ENCODE measurements at places on chromosomes 7 and 10.
A peak's percentile ranks its signal among the peaks of the same experiment; 100 is the strongest.

DNA sequence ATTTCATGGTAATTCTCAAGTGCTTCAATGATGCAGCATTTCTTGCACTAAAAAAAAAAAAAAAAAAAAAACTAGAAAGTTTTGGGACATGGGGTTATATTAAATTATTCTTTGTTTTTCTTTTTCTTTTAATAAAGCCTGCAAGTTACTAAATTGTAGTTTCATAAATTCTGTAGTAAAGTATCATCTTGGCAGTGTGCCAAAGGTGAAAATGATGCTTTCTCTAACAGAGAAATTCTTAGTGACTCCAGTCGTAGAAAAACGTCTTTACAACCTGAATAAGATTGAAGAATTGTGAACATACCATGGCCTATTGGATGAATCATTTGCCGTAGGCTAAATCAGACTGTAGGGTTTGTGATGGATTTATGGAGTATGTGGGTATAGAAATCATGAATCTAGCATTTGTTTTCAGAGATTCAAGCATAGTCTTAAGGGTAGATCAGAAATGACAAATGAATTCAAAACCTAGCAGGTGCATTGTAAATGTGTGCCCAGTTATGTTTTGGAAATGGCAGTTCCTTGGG lies 27.1 kb downstream of the RBM17 start:
- no peak for DNase-seq

GRCh38 chr7:151451626-151452571 lies 12.0 kb upstream of the CRYGN start:
- no peak for DNase-seq

GRCh38 chr10:86048571-86048970 lies 318.0 kb downstream of the GRID1 start:
- no peak for DNase-seq

DNA sequence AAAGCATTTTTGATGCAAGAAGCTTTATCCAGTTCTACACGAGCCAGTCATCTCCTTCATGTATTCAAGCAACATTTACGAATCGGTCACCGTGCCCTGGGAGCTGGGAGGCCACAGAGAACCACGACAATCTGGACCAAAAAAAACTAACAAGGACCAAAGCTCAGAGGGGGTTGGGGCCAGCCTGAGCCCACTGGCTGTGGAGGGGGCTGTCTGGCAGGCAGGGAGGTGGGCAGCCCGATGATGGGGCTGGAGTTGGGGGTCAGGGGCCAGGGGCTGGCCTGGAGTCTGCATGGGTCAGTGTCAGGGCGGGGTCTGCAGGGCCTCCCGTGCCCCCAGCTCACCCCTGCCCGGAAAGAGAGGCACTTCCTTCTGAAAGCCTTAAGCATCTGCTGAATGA lies 12.5 kb upstream of the GRIFIN start:
- DNase-seq = no peak

- no peak for DNase-seq
Measured at GRCh38 chr7:134468475-134468874, 9.6 kb upstream of the AKR1B1 start.

GRCh38 chr10:7507887-7508726 lies 97.3 kb upstream of the SFMBT2 start:
- no peak for DNase-seq

- no peak for DNase-seq
Measured at GRCh38 chr10:1293636-1294435, 237.7 kb downstream of the WDR37 start.

GRCh38 chr10:129933456-129934092 lies 30.5 kb downstream of the EBF3 start:
- DNase-seq = no peak

DNA sequence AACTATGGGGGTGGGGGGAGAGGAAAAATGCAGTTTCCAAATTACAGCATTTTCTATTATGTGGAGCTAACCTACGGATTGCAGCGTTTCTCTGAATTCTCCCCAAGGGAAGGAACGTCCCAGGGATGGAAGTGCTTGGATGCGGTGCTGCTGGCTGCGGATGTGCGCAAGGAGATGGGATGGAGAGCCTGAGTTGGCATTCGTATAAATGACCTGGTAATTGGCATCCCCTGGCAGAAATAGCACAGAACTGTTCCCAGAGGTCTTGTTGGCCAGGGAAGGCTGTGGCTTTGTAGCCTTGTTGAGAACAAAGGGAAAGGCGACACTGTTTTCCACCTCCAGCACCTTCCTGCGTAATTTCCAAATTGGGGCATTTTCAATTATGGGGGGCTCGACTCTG lies 2.7 kb downstream of the ORAI2 start:
- DNase-seq = no peak

GRCh38 chr10:10642189-10642588 lies 375.5 kb upstream of the CELF2 start:
- DNase-seq = no peak

GRCh38 chr10:102837230-102837721 lies at the start of gene CYP17A1:
Gene CYP17A1, minus strand, starts transcription at chr10:102837413. Its CDS starts 52 bp downstream, at chr10:102837361.
- no peak for DNase-seq

GRCh38 chr7:74480861-74481417 lies 27.2 kb downstream of the GTF2IRD1 start:
- DNase-seq = peak; percentile 83

DNA sequence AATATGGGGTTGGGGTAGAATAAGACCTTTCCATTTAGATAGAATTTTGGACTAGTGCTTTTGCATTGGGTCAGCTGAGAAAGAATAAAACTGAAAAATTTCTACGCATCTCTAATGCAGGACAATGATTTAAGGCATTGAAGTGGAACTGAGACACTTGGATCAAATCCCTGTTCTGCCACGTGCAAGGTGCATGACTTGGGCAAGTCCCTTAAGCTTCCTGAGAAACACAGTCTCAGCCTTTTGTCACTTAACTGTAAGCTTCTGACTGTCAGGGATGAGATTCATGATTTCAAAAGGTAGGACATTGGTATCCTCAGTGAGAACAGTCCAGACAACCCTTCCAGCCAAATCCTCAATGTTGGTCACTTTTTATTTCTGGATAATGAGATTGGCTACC lies 59.2 kb downstream of the ENTPD1 start:
- DNase-seq = no peak

DNA sequence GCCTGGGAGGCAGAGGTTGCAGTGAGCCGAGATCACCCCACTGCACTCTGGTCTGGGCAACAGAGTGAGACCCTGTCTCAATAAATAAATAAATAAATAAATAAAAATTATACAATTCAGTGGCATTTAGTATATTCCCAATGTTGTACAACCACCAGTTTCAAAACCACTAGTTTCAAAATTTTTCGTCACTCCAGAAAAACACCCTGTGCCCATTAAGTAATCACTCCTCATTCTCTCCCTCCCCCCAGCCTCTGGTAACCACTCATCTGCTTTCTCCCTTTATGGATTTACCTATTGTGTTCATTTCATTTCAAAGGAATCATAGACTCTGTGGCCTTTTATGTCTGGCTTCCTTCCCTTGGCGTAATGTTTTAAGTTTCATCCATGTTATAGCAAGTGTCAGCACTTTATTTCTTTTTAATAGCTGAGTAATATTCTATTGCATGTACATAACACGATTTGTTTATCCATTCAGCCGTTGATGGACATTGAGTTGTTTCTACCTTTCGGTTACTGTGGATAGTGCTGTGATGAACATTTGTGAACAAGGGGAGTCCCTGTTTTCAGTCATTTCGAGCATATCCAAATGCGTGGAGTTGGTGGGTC lies 29.4 kb upstream of the GOLGA7B start:
- DNase-seq = no peak

GRCh38 chr10:12121673-12122072 lies 7.8 kb upstream of the SEC61A2 start:
- DNase-seq = no peak

DNA sequence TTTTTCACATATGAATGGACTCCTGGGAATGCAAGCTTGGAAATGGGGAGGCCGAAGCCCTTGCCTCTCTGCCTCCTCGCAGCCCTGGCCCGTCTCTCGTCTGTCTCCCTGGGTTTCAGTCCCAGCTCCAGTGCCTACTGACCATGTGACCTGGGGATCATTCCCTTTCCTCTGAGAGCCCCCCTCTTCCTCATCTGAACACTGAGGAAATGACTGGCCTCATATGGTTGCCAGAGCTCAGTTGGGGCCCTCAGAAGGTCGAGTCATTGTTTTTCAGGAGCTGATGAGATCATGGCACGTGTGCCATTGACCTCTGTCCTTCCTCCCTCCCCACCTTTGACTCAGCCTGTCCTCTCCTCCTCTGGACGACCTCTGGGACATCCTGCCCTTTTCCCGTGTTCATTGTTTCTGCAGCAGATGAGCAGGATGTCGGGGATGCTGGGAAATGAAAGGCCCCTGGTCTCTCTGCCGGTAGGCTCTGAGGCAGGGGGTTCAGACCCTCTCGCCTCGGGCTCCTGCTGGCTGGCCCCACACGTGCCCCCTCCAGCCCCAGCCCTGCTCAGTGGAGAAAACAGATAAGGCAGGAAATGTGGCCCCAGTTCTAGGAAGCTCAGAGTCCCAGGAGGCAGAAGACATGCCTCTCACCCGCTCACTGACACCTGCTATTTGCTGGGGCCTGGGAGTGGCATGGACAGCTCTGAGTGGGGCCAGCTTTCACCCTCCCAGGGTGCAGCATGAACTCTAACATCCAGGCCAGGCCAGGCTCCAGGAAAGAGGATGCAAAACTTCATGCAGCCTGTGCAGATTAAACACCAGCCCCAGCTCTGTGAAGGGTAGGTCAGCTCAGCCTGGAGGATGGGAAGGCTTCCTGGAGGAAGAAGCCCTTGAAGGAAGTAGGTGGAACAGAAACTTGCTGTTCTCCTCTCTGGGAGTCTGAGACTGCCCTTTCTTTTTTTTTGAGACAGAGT lies 8.3 kb upstream of the PPP1R35 start:
- DNase-seq = peak; percentile 99

DNA sequence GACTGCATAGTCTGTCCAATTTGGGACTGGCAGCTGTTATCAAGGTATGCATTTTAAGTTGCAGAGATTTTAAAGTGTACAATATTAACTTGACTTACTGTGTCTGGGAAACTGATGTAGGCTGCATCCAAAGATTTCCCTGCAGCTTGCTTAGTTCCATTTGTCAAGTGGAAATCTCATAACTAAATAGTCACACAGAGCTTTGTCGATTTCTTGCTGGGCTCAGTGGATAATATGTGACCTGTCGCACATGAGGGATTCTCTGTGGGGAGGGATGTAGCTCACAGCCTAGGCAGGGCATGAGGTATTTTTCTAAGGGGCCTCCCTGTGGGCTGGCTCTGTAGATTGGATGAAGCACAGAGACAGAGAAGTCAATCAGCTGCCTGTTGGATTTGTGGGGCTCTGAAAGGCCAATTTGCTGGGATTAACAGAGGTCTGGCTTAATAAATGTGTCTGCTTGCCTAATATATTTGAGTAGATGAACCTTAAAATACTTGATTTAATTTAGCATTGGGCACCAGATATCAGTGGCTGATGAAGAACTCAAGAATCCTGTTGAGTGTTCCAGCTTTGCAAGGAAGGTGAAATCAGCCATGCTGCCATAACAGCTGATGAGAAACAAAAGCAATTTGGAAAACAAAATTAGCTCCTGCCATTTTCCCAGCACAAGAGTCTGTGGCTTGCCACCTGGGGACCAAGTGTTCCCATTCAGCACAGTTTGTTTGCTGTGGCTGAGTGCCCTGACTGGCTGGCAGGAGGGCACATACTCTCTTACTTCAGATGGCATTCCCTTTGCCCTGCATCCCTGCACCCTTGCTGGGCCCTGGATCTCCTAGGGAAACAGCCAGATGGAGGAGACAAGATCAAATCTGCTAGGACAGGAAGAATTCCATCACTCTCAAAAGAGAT lies 598.5 kb downstream of the SORCS3 start:
- no peak for DNase-seq

- peak; percentile 91 for DNase-seq
Measured at GRCh38 chr7:27677912-27678612, 15.4 kb upstream of the HIBADH start.

GRCh38 chr7:51246258-51247245 lies 70.1 kb downstream of the COBL start:
- DNase-seq = no peak

DNA sequence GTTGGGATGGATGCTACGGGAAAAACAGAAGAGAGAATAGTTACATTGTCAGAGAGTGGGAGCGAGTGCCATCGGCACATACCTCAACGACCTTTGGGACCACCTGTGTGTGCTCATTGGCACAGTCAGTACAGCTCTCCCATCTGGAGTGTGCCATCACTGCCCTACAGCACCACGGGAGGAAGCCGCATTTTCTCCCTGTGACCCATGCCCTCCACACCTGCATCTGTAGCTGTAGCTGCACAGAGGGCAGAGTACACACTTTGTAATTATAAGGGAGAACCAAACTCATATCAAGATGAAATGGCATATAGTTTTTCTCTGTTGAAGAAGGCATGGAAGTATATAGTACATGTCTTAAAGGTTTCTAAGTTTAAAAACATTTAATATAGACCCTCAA lies 207.4 kb downstream of the LHFPL3 start:
- no peak for DNase-seq

- DNase-seq = peak; percentile 51
Measured at GRCh38 chr10:6721480-6721879, 141.4 kb upstream of the PRKCQ start.

DNA sequence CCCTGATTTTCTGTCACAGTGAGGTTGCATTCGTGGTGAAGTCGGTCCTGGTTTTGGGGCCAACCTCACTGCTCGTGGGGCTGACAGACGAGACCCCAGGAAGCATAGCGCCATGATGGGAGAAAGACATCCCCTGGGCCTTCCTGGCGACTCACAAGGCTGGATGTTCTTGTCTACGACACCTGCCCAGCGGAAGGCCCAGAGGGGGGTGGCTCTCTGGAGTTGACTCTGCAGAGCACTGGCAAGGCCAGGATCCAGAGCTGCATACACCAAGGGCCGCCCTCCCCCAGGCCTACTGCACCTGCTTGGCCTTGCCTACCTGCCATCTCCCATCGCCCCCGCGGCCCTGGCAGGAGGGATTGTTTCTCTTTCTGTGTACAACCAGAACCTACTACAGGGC lies 608.9 kb downstream of the PTPRN2 start:
- no peak for DNase-seq

DNA sequence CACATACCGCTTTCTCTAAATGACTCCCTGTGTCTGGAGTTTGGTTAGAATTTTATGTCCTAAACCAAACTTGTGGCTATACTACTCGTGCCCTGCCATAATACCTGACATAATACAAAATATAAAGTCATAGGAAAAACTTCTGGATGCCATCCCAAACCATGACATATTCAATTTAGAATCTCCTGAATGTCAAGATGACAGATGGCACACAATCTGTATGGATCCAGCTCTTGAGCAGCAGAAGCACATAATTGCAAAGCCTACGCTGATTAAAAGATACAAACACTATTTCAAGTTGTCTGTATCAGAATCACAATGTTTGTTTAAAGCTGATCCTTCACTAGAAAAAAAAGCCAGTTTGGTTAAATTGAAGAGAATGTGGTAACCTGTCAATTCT lies 22.4 kb upstream of the CDC14C start:
- DNase-seq = no peak

GRCh38 chr7:114548081-114548980 lies 133.7 kb downstream of the FOXP2 start:
- DNase-seq = peak; percentile 73

GRCh38 chr7:90661290-90662151 lies 65.4 kb downstream of the CDK14 start:
- DNase-seq = no peak

- peak; percentile 60 for DNase-seq
Measured at GRCh38 chr7:83976302-83976701, 218.3 kb downstream of the SEMA3A start.
